ENCODE measurements at places on chromosomes 16 and 17. TPM values are rescaled to one million over a fixed set of nuclear protein-coding genes. Genes with fewer than 3 reads are reported as not detected.
A peak's percentile ranks its signal among the peaks of the same experiment; 100 is the strongest.

NPIPB6 gene
- total RNA-seq: 3.4 TPM

ZPBP2 gene
- total RNA-seq: not detected

GRCh38 chr16:759110-759910 is 1.2 kb upstream of the MSLN start:
- DNase-seq: peak; percentile 82

- DNase-seq: no peak
Measured at GRCh38 chr16:75341564-75342307, 90.3 kb upstream of the BCAR1 start.

- DNase-seq: no peak
Measured at GRCh38 chr17:48630925-48631692, 5.0 kb upstream of the HOXB9 start.
